Stimulated activated CD8-positive, alpha-beta memory T cell treated with anti-CD3 and anti-CD28 coated beads, Interleukin-7, amount 100 ng/mL, for 1 hour (primary cell): ENCODE measurements at places on chromosomes 3 and 15.

DNA sequence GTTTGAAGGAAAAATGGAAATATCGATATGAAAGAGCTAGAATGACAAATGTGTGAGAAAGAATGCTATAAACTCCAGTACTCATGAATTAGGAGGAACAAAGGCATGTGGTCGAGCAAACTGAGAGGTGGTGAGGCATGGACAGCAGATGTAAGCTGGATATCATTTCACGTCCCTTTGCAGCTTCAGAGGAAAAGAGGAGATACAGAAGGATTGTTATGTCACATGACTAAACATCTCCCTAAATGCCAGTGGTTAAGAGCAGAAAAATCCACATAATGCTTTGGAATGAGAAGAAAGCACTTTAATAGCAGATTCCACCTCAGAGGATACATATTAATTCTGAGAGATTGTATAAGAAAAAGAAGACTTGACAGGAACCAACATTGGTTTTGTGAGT, 248.7 kb downstream of the ZIC4 start:
- DNase-seq: no peak

DNA sequence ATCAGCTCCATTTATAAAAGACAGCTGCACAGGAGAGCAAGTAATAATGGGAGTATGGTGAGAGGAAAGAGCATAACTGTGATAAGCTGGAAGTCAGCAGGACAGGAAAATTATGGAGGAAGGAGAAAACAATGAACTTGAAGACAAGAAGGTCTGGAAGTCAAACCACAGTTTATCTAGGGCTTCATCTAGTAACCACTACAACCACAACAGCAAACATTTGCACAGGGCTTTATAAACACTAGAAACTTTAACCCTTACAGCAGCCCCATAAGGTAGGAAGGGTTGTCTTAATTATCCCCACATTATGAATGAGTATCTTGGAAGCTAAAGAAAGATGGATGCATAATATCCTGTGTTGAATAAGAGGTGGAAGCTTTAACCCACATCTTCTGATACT, 820.8 kb downstream of the IGSF11 start:
- DNase-seq: no peak

- no peak for DNase-seq
Observed at GRCh38 chr3:130906374-130906995, 12.6 kb downstream of the ATP2C1 start.

- DNase-seq: no peak
Observed at GRCh38 chr15:22973286-22973685, 6.9 kb downstream of the CYFIP1 start.

- DNase-seq: no peak
Observed at GRCh38 chr3:124826703-124827102, 60.5 kb downstream of the ITGB5 start.

GRCh38 chr3:141941093-141941492, 64.7 kb downstream of the ATP1B3 start:
- no peak for DNase-seq

DNA sequence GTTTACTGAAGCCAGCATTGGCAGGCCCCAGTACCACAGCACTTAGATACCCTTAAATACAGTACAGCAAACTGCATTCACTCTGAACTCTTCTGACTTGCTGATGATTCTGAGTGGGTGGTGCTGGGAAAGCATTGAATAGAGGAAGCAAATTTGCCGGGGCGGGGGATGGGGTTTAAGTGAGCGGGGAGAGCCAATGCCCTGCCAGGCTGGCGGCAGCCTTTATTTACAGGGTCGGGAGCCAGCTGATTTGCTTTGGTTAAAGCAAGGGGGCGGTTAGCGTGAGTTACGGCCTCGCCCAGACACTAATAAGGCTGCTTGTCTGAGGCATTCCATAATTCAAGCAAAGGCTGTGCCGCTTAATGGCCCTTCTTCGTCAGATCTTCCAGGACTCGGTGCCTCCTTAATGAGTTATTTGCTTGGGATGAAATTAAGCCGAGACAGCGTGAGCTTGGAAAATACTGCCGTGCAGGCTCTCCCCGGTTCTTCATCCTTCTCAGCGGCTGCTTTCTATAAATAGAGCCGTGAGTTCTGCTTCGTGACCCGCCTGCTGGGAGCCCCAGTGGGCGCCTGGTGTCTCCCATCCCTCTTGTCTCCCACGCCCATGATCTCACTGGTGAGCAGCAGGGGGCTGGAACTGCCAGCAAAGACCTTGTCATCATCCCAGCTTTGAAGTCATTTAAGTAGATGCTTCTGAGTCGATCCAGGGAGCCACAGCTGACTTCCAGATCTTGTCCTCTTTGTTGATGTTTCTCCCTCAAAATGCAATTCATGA, 25.8 kb downstream of the SPSB4 start:
- DNase-seq: no peak

GRCh38 chr15:63350178-63350621, 31.4 kb downstream of the CA12 start:
- DNase-seq: no peak

DNA sequence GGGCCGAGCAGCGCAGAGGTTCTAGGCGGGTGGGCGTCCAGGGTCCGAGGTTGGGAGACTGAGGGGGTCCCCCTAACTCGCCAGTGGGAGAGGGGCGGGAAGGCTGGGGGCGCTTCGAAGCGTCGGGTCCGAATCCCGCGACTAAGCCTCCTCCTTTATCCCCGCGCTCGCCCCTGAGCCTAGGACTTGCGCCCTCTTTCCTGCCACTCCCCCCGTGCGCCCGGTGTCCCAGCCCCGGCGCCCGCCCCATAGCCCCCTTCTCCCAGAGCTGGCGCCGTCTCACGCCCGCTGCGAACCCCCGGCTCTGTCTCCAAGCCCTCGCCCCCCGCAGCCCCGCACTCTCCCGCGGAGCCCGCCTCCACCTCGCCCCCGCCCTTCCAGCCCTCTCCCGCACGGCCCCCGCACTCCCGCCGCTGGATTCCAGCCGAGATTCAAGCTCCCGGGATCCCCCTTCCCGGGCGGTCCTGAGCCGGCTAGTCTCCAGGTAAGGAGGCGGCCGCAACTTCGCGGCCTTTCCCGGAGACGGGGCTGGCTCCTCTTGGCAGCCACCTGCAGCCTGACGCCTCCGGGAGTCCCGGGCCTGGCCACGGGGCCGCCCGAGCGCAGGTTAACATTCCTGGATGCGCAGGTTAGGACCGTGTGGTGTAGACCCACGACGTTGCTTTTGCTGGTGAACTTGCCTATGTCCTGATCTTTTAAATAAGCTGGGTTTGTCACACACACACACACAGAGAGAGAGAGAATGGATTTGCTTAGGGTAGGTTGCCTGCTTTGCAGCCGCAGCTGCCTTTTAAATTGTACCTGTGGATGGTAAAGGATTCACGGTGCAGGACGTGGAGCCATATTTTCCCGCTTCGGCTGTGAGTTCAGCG, 563 bp downstream of the PXYLP1 start:
- no peak for DNase-seq

- no peak for DNase-seq
Observed at GRCh38 chr15:45810201-45810600, 175.4 kb downstream of the SQOR start.

DNA sequence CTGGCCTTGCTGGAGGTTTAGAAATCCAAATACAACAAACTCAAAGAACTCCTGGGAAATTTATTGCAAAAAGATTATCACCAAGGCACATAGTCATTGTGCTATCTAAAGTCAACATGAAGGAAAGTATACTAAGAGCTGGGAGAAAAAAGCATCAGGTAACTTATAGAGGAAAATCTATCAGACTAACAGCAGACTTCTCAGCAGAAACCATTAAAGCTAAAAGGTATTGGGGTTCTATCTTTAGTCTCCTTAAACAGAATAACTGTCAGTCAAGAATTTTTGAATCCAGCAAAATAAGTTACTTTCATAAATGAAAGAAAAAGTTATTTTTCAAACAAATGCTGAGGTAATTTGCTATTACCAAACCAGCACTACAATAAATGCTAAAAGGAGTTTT, 8.0 kb downstream of the OR5K3 start:
- DNase-seq: no peak

GRCh38 chr3:171789759-171790505, 20.4 kb downstream of the PLD1 start:
- DNase-seq: no peak

DNA sequence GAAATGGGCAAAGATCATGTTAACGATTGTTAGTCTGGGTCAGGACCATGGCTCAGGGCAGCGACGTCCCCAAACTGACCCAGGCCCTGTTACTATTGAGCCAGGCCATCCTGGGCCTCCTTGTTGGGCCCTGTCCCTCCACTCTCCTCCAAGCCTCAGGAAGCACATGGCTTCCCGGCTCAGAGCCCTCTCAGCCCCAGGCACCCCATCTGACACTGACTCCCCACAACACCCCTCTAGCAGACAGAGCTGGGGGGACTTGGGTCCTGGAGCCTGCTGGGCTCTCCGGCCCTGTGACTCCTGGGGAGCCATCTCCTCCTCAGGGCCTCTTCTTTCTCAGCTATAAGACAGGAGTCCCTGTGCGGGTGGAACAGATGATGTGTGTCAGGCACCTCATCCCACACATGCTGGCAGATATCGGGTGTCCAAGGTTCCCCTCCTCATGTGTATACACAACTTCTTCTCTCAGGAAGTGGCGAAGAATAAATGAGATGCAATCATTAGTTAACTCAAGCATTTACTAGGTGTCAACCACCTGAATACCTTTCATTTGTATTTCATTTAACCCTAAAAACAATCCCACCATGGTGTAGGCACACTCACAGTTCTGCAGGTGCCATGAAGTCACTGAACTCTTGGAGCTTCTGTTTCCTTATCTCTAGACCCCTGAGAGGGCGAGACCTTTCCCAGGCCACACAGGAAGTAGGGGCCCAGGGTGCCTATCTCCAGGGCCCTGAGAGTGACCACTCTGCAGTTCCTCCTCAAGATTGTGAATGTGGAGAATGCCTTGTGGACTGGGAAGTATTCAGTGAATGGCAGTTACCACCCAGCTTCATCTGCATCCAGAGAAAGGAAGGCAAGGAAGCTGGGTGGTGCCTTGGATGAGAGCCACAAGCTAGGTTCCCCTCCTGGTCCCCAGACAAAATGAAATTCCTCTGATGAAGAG, 282.5 kb upstream of the TLE3 start:
- DNase-seq: no peak

- no peak for DNase-seq
Observed at GRCh38 chr3:11055496-11055895, 62.9 kb downstream of the SLC6A1 start.

DNA sequence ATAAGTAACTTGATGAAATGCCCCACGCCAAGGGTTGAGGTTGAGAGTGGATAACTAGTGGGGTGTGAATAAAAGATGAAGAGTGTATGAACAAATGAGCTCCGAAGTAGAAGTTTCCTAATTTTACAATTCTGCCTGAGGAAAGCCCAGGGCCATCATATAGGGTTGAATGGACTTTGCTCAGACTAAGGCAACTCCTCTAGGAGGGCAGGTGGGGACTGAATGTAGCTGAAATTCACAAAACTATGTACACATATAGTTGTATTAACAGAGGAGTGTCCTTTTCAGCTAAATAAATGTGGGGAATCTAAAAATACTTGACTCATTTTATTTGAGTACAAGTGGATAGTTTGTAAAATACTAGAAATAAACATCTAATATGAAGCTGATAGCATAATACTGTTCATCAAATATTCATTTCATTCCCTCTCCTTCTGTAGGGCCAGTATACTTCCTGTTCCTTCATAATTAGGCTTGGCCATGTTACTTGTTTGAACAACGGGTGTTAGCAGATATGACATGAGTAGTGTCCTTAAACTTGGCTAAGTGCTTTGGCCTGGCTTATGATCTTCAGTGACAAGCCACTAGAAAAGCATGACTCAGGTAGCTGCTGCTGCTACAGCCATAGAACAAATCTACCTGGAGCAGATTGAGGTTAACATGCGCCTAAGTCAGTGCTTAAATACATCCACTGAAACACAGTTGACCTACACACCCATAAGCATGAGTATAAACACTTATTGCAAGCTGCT, 26.5 kb downstream of the PLSCR1 start:
- no peak for DNase-seq

DNA sequence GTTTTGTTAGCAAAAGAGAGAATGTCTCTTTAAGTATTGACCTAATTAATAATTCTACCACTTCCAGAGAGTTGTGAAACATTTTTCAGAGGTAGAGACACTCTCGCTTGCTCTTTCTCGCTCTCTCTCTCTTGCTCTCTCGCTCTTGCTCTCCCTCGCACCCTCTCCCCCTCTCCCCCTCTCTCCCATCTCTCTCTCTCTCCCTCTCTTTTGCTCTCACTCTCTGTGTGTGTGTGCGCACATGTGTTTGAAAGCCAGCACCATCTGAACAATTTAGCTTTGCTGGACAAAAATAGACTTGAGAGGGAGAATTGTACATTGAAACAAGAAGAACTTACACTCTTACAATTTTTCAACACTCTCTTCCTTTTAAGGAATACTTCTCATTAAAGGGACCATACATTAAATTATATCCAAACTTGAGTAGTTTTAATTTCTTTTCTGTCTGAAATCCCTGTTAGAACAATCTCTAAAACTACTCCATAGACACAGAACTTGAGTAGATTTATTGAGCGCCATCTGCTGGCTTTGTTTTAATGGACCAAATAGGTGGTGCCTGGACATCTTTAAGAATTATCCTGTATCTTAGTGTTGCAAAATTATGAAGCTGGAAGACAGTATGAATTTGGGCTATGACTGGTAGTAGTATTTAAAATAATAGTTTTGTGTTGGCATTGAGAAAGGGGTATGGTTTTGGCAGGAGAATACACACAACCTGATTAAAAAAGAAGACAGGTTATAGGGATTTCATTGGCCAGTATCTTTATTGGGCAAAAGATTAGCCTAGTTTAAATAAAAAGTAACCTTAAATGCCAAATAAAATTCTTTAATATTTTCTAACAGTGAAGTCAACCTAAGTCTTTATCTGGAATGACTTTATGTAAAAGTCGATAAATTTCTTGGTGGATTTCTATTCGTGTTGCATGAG, 124.6 kb downstream of the AKAP13 start:
- no peak for DNase-seq

- DNase-seq: no peak
Observed at GRCh38 chr15:95278532-95279245, 1047.3 kb downstream of the MCTP2 start.

DNA sequence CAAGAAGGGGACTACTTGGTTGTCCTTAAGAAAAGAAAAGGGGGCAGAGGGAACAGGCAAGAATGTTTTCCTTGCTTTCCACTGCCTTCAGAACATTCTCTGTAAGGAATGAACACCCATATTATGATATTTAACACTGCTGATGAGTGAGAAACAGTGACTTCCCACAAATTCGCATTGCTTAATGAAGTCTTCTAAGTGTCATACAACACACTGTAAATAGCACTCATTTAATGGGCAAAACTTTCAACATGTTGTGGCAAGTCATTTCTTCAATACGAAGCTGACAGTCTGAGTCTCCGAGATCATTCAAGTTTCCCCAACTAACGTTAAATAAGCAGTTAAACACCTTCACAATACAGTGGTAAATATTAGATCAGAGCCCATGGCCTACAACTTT, 464.4 kb downstream of the SHQ1 start:
- DNase-seq: no peak

DNA sequence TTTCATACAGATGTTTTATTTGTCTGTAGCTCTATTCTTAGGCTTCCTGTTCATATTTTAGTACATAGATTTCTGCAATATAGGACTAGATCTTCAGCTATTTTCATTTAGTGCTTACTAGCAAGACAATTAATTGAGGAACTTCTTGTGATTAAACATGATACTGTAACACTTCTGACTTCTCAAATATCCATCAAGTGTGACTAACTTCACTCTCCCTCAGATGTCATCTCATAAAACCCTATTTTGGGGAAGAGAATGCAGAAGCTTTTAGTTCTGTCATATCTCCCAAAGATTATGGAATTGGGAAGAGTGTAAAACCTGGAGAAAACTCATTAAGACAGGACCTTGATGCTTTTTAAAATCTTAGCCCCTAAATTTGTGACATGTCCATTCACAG, 28.6 kb upstream of the GOLIM4 start:
- no peak for DNase-seq
